Right ventricle myocardium inferior (tissue), 1 donor: ENCODE measurements at places on chromosomes 16 and 17. TPM values are rescaled to one million over a fixed set of nuclear protein-coding genes. Genes with fewer than 3 reads are reported as not detected.

DNA sequence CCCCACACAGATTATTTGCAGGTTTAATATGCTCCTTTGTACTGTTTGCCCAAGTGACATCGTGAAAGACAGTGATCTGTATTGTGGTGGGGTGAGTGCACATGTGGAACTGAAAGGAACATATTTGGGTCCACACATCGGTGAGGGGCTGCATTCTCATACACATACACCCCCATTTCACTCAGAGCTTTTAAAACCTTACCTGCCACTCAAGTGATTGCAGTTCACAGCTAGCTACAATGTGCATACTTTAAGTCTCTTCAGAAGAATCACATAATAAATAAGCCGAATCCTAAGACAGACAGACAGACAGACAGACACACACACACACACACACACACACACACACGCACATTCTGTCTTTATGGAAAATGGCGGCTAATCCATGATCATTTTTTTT, 102.6 kb downstream of the AATF start:
- DNase-seq: no peak

GRCh38 chr17:14197586-14197985, 39.1 kb downstream of the CDRT15 start:
- no peak for DNase-seq

GRCh38 chr17:6797718-6798351, 21.8 kb downstream of the FBXO39 start:
- DNase-seq: no peak

- DNase-seq: no peak
These were observed 60.0 kb downstream of the CLEC16A start for GRCh38 chr16:11004351-11004750.

GRCh38 chr17:2094891-2095535, 40.1 kb downstream of the HIC1 start:
- peak; percentile 83 for DNase-seq

DNA sequence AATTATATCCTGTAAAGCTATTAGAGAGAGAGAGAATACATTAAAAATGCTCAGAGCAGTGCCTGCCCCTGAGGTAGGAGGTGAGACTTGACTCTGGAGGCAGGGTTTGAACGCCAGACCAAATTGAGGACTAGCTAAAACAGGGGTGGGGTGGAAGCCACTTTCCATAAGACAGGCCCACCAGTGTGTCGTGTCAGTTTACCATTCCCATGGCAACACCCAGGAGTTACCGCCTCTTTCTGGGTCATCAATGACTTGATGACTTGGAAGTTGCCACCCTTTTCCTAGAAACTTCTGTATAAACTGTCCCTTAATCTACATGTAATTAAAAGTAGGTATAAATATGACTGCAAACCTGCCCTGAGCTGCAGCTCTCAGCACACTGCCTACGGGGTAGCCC, 32.0 kb upstream of the ABCC12 start:
- DNase-seq: no peak

DNA sequence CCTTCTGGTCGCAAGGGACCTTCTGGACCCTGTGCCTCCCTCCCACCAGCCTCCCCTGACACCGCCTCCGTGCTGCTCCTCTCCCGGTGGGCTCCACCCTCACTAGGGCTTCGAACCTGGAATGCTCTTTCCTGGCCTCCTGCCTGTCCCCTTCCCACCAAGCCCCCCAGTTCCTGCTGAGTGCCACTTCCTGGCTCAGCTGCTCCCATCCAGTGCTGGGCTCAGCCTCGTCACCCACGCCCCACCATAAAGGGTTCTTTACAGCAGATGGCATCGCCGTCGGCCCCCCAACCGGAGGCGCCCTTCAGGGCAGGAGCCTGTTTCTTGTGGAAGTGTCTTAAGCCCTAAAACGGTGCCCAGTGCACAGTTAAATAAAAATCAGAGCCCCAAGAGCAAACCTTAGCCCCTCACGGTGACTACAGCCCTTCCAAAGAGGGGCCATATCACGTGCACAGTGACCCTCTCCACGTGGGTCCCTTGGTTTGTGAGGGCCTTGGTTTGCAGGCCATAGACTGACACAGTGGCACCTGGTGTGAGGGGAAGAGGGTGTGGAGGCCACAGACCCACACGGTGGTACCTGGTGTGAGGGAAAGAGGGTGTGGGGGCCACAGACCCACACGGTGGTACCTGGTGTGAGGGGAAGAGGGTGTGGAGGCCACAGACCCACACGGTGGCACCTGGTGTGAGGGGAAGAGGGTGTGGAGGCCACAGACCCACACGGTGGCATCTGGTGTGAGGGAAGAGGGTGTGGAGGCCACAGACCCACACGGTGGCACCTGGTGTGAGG, 111.4 kb downstream of the METRNL start:
- DNase-seq: peak; percentile 43

- DNase-seq: no peak
These were observed 73.7 kb downstream of the MRC2 start for GRCh38 chr17:62700964-62701705.

Gene SRL
- 419 TPM for total RNA-seq
